ENCODE measurements at places on chromosomes 7 and 10.

DNA sequence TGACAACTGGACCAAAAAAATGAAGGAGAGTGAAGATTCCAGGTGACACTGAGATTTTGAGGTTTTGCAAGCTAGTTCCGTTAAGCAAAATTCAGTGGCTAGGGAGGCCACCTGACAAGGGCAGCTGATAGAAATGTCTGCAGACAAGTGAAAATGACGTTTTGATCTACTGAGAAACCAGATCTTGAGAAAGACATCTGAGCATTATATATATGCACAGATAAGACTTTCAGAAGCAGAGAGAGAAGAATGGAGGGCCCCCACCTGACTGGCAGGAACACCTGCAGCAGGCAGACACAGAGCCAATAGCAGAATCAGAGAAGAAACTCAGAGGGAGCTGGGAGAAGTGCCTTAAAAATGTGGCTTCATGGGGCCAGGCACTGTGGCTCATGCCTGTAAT is 76.1 kb upstream of the LRGUK start:
- DNase-seq, result no peak

GRCh38 chr7:138092486-138093028 is 16.3 kb downstream of the AKR1D1 start:
- DNase-seq, result no peak

DNA sequence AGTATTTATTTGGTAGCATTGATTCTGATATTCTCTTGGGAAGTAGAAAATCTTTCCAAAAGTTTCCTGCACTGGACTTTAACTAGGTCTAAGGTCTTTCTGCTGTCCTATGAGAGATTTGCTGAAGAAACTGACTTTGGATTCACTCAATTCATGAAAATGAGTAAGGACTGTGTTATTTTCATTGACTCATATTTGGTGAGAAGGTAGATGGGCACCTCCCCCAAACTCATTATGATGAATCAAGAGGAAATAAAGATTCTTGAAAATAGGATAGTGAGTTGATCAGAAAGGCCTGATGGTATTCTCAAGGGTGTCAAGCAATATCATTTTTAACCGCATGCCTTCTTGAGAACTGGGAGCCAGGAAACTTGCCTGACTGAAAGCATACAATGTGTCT is 110.3 kb downstream of the RNF133 start:
- no peak for DNase-seq

- DNase-seq, result no peak
These were observed 2.4 kb upstream of the SERPINE1 start for GRCh38 chr7:101124376-101125056.

GRCh38 chr7:32078824-32079223 is 8.6 kb upstream of the PDE1C start:
- no peak for DNase-seq

DNA sequence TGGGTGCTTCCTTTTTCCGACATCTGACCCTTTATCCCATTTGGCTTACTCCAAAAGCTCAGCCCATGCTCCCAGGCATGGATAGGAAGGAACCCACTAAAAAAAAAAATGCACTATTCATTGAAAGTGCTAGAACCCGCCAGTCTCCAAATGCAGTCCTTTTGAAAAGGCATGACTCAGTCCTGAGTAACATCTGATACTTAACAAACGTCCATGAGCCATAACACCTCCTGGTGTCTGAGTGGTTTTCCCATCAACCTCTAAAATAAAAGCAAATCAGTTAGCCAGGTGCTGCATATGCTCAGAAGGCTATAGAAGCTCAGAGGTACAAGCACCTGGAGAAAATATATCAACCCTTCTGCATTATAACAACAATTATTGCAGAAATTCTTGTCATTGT is 45.0 kb upstream of the CACUL1 start:
- DNase-seq, result no peak

DNA sequence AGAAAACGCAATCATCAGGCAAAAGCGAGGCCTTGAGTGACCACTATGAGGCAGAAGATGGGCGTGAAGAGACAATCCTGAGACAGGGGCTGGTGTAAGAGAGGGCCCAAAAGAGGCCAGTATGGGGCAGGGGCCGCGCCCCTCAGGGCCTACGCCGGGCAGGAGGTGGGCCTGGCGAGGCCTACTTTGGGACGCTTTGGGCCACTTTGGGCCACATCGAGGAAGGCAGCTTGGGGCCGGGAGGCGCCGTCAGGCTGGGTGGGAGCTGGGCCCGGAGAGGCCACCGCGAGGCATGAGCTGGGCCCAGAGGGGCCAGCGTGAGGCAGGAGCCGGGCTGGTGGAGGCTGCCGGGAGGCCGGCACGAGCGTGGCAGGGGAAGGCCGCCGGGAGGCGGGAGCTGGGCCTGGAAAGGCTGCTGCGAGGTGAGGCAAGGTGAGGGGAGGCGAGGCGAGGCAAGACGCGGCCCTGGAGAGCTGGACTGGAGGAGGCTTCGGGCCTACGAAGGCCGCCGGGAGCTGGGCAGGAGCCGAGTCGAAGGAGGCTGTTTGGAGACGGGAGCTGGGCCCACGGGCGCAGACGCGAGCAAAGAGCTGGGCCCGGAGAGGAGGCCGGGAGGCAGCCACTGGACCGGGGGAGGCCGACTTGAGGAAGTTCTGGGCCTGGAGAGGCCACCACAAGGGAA is 171.3 kb downstream of the TPST1 start:
- no peak for DNase-seq

DNA sequence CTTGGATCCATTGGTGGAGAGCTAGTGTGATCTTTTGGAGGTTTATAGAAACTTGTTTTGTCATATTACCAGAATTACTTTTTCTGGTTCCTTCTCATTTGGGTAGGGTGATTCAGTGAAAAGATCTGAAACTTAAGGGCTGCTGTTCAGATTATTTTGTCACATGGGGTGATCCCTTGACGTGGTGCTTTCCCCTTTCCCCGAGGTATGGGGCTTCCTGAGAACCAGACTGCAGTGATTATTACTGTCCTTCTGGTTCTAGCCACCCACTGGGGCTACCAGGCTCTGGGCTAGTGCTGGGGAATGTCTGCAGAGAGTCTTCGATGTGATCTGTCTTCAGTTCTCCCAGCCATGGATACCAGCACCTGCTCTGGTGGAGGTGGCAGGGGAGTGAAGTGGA is 1030.0 kb downstream of the GRM8 start:
- no peak for DNase-seq

GRCh38 chr7:53336105-53336668 is 300.8 kb downstream of the POM121L12 start:
- no peak for DNase-seq

DNA sequence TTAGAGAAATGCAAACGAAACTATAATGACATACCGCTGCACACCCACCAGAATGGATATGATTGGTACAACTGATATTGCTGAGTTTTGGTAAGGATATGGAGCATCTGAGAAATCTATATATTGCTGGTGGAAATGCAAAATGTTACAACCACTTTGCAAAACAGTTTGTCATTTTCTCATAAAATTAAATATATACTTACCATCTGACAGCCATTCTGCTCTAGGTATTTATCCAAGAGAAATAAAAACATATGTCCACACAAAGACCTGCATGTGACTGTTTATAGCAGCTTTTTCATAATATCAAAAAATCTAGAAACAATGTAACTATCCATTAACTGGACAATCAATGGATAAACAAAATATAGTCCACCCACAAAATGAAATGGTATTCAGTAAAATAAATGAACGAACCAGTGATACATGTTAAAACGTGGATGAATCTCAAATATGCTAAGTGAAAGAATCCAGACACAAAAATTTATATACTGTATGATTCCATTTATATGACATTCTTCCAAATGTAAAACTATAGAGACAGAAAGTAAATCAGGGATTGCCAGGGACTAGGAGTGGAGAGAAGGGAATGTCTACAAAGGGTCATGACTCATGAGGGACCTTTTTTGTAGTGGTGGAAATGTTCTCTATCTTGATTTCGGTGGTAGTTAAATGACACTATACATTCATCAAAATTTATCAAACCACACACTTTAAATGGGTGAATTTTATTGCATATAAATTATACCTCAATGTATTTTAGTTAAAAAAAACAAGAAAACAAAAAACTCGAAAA is 312.0 kb upstream of the GLI3 start:
- DNase-seq, result no peak

DNA sequence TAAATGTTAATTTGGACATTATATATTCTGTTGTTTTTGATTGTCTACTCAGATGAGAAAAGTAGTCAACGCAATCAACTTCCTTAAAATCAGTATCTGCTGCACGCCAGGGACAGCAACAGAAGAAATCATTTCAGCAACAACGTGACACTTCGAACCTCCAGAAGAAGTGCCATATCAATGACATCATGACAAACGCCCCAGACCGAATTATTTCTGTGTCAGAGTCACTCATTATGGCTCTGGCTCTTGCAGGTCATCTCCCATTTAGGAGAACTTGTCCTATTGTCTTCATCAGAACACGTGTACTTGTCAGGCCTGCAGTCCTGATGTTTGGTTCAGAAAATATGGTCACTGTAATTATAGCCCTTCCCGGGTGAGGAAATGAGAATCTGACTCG is 276.3 kb downstream of the ADARB2 start:
- no peak for DNase-seq

- DNase-seq, result no peak
These were observed 49.9 kb upstream of the COL1A2 start for GRCh38 chr7:94344826-94345225.

GRCh38 chr10:52215745-52216361 is 98.2 kb upstream of the DKK1 start:
- no peak for DNase-seq

DNA sequence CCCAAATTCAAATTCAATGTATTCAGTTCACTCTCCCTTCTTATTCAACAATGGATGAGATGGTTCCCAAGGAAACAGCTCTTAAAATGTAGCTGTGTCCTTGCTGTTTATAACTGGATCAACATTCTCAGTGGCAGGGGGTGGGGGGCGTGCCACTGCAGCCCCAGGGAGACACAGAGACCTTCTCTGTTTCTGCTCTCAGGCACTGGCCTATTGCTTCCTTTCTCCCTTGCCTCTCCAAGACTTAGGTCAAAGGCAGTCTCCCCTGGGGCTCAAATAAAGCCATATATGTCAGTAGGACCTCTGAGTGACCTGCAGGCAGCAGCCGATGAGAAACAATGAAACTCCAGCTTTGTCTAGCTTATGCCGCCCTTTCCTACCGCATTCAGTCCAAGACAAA is 20.7 kb downstream of the VSTM4 start:
- DNase-seq, result no peak

- DNase-seq, result no peak
These were observed 393 bp upstream of the DNAJC1 start for GRCh38 chr10:22003964-22004281.

- no peak for DNase-seq
These were observed 196.5 kb downstream of the ELFN1 start for GRCh38 chr7:1866601-1867000.

DNA sequence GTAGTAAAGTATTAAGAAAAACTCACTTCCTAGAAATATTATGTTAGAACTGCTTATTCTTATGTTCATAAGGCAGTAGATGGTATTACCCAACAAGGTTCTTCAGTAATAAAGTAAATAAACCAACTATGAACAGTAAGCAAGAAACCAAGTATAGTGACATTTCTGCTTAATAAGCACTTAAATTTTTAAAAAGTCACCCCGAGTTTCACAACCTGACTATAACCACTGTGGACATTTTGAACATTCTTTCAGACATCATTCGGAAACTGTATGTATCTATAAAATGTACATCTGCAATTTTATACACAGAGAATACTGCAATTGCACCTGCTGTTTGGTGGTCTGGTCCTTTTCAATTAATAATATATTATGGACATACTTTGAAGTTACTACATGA is 1073.6 kb downstream of the XPNPEP1 start:
- no peak for DNase-seq

DNA sequence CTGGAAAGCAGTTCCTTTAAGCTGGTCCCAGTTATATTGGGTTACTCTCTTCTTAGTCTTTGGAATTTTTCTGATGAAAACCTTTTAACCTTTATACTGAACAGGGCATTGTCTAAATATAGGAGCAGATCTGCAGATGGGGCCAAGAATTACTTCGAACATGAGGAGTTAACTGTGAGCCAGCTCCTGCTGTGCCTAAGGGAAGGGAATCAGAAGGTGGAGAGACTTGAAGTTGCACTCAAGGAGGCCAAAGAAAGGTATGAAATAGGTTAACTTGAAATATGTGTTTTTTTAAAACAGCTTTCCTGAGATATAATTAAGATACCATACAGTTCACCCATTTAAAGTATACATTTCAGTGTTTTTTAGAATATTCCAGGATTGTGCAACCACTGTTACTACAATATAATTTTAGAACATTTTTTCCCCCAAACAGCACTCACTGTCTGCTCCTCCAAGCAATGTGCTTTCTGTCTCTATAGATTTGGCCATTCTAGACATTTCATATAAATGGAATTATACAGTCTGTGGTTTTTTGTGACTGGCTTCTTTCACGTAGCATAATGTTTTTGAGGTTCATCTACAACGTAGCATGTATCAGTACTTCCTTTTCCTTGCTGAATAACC is 18.9 kb downstream of the OPTN start:
- no peak for DNase-seq

- no peak for DNase-seq
These were observed 190.8 kb downstream of the ADRA2A start for GRCh38 chr10:111267673-111268072.

DNA sequence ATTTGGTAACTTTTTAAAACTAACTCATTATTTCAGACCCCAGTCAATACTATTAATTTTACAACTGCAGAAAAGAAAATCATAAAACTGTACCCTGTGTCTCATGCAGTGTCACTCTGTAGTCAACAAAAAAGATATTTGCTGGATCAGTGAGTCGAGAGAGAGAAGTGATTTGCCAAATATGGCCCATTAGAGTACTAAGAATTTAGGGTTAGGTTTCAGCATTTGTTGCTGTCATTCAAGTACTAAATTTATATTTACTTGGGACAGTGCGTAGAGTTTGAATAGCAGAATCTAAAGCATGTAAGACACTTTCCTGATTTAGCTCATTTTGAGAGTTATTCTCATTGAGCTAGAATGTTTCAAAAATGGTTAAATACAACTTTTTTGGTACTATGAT is 38.9 kb downstream of the CACNA2D1 start:
- DNase-seq, result no peak

DNA sequence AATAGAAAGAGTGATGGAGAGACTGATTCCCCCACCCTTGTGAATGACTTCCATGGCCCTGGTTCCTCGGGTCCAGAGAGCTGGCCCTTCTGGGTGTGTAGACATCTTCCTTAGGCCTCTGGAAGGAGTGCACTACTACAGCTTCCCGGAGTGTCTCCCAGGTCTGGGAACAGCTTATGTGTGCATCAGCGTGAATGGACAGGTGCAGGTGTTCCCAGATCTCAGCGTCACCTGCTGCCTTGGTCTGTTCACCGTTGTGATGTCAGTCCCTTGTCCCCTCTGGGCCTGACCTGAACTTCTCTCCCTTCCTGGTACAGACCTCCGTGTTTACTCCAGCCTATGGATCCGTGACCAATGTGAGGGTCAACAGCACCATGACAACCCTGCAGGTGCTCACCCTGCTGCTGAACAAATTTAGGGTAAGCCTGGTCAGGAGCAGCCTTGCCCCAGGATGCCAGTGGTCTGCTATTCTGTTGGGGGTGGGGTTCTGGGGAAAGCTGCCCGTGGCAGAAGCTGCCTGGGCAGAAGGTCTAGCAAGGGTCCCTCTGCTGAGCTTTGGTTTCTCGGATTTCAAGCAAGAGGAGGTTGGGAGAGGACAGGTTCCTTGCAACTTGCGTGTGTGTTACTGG is 10.5 kb upstream of the DEPP1 start:
- DNase-seq, result no peak

- DNase-seq, result no peak
These were observed 5.4 kb downstream of the ATP6V1F start for GRCh38 chr7:128867842-128868623.
